D341Med (cell line): ENCODE measurements at places on chromosomes 16 and 17.

DNA sequence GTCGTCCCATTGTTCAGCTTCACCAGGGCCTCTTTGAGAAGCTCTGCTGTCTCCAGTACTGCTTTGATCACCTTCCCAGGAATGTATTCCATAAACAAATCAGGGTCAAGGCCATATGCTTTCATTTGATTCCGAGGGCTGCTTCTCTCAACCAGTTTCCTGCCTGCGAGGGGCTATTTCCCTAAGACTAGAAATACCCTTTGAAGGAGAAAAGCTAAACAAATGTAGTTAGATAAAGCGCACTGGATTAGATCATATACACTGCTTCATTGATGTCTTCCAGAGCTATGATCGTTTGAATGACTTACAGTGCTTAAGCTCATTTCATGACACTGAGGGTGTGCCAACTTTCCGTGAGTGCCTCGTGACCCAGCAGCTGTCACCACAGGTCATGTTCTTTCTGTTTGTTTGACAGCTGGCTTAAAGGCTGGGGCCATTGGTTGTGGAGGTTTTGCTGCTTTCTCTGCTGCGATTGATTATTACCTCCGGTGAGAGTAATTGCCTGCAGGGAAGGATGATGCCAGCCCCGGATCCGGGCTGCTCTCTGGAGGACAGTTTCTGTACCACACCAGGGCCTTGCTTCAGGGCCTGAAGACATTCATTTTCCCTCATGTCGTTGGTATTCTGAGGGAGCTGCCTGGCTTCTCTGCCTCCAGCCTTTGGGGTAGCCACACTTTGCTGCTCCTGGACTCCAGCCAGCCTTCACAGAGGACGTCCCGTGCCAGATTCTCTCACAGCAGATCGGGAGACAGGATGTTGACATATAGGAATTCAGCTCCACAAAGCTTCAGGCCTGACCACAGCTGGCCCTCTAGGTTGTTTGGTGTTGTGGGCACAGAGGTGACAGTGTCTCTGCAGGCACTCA, 3.9 kb downstream of the TIMM22 start:
- no peak for DNase-seq

DNA sequence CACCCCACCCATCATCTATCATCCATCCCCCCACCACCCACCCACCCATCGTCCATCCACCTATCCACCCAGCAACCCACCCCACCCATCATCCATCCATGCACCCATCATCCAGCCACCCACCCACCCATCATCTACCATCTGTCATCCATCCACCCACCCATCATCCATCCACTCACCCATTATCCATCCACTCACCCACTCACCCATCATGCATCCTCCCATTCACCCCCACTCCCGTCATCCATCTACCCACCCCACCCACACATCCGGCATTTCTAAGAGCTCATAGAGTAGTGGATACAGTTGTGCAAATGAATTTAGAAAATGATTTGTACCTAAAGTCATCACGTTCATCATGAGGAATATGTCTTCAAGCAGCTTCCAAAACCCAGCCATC, 405.1 kb downstream of the SNX29 start:
- DNase-seq, result no peak

DNA sequence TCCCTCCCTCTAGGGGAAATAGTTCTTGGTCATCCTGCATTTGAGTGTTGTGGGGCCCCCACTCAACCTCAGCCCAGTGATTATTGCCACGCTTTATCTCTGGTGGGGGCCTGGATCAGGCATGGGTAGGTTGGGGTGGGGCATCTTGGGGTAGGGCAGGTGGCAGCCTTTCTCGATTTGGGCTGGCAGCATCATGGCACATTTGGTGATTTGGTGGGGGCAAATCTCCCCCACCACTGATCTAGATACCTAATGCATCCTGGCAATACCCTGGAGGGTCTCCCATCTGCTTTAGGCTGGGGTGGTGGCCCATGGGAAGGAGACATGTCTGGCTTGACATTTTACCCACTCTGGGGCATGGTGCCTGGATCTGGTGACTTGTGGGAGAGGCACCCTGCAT, 40.2 kb downstream of the NLRP1 start:
- no peak for DNase-seq

DNA sequence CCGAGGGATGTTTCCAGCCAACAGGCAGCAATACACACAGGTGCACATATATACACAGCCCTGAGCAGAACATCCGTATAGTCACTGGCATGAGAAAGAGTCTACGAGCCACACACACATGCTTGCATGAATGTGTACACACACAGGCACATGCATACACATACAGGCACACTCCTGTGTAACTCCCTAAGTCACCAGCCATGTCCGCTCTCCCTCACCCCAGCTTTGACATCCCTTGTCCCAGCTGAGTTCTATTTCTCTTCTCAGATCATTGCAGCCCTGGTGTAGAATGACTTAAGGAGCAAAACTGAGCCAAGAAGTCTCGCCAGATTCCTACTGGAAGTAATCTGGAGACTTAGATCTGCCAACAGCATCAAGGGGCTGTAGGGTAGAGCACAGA, 13.1 kb downstream of the CDRT4 start:
- no peak for DNase-seq

- no peak for DNase-seq
Measured at GRCh38 chr17:66748578-66748977, 86.3 kb upstream of the CACNG5 start.

GRCh38 chr17:77734371-77735080, 224.0 kb upstream of the TNRC6C start:
- peak; percentile 99 for DNase-seq

DNA sequence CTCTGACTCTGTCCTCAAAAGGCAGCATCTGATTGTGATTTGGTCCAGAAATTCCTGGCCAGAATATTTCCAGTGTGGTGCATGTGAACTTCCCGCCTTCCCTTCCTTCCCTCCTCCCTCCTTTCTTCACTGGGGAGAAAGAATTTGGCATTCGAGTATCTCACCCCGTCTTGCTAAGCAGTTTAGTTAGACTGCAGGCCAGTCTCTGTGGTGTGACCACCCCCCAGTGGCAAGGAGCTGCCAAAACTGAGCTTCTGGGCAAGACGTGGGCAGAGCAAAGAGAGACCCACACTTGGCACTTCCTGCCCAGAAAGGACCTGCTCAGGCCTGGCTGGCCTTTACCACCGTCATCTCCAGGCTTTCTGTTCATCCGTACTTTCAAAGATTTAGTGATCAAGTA, 36.4 kb downstream of the SNX20 start:
- DNase-seq, result peak; percentile 67

DNA sequence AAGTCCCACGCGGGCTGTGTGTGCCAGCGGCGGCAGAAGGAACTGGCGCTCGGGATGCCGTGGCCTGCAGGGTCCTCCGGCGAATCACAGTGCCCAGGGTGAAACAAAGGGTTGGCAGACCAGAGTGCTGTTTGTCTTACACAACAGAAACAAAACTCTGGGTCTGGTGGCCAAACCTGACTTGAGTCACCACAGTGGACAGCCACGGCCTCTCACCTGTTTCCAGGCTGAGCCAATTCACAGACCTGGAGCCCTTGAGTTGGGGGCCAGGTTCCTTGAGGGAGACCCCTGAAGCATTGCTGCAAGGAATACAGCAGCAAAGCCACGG, 2.1 kb upstream of the CHMP6 start:
- peak; percentile 26 for DNase-seq

GRCh38 chr17:73318836-73319235, 7.0 kb upstream of the CDC42EP4 start:
- no peak for DNase-seq

DNA sequence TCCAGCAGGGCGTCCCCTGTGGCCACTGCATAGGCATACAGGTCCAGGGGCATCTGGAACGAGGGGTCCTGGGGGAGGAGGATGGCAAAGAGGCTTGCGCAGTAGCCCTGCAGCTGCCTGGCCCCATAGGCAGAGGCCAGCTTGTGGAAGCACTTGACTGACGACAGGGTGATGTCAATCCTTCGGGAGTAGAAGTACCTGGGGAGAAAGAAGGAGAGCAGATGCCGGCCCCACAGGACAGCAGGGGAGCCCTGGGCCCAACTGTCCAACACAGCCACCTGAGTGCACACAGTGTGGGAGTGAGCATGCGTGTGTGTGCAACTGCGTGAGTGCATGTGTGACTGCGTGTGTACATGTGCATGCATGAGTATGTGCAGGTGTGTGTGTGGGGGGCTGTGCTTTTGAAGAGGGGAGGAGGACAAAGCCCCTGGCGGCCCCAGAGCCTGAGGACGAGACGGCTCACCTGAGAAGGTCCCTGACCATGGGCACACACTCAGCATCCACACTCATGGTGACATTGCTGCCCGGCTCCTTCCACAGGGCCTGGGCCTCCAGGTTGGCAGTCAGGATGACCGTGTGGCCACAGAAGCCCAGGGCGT, 7.1 kb downstream of the LGALS3BP start:
- DNase-seq, result no peak
